NCI-H774 (cell line): ENCODE measurements at places on chromosomes 5 and 9.
A peak's percentile ranks its signal among the peaks of the same experiment; 100 is the strongest.

- DNase-seq, result no peak
These were observed 19.8 kb upstream of the ZNF354A start for GRCh38 chr5:178750230-178750629.

GRCh38 chr9:21524099-21524830 lies 42.2 kb upstream of the IFNE start:
- DNase-seq, result no peak

DNA sequence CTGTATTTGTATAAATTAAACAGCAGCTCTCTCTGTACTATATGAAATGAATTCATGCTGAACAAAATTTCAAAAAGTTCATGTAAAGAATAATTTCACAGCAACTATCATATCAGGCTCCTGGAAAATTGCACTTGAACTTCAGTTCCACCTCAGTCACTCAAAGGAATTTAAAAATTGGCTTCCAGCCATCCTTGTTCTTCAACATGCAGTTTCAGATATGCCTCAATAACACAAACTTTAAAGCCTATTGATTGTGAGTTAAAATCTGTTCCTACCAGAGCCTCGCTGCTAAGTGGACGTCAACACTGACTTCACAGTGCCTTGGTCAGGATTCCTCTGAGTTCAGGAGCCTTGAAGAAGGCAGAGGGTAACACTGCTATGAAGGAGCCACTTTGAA lies 418.7 kb upstream of the WWC1 start:
- DNase-seq, result no peak

GRCh38 chr5:151146061-151146460 lies 11.5 kb downstream of the ANXA6 start:
- no peak for DNase-seq

GRCh38 chr5:116542619-116543018 lies 32.0 kb downstream of the SEMA6A start:
- DNase-seq, result no peak

DNA sequence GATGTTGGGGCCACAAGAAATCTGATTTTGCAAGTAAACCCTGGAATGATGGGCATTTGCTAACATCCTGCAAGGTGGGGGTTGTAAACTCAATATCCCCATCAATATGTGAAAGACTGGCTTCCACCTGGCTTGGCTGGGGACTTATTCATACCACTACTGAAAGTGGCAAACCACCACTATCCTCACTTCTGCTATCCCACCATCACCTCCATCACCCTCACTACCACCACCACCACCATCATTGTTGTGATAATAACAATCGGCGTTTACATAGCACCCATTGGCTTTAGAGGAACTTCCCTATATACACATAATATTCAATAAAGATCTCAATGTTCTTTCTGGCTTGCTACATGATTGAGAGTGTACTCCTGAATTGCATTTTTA lies 224.7 kb upstream of the DAP start:
- DNase-seq, result no peak

DNA sequence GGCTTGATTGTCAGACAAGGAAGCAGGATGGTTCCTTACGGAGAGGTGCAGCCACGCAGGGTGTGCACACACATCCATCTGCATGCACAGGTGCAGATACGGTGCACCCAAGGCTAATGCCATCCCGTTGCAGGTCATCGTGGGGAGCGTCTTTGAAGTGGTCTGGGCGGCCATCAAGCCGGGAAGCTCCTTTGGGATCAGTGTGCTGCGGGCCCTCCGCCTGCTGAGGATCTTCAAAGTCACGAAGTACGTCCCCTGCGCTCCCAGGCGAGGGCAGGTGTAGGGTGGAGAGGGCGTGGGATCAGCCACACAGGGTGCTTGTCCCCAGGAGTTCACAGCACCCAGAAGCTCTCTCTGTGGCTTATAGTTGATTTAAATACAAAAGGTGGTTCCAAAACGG lies 106.4 kb downstream of the CACNA1B start:
- no peak for DNase-seq

- no peak for DNase-seq
These were observed 3.9 kb downstream of the MVB12B start for GRCh38 chr9:126330536-126330935.

GRCh38 chr5:149141224-149141956 lies at the start of gene ABLIM3:
TSS of gene ABLIM3 (plus strand) at chr5:149141493. CDS start at chr5:149142096, 603 bp downstream.
- DNase-seq, result peak; percentile 29

GRCh38 chr5:89268460-89268859 lies 385.5 kb upstream of the MEF2C start:
- no peak for DNase-seq

- no peak for DNase-seq
These were observed 228.1 kb downstream of the NFIB start for GRCh38 chr9:14085810-14086209.

GRCh38 chr9:95027914-95028852 lies 289.3 kb downstream of the FANCC start:
- DNase-seq, result peak; percentile 79

GRCh38 chr9:106966481-106966880 lies 103.5 kb downstream of the ZNF462 start:
- DNase-seq, result no peak

- DNase-seq, result peak; percentile 49
These were observed 69.4 kb upstream of the MEF2C start for GRCh38 chr5:88952344-88952743.

- DNase-seq, result peak; percentile 73
These were observed 40.6 kb downstream of the CAST start for GRCh38 chr5:96702503-96703383.

DNA sequence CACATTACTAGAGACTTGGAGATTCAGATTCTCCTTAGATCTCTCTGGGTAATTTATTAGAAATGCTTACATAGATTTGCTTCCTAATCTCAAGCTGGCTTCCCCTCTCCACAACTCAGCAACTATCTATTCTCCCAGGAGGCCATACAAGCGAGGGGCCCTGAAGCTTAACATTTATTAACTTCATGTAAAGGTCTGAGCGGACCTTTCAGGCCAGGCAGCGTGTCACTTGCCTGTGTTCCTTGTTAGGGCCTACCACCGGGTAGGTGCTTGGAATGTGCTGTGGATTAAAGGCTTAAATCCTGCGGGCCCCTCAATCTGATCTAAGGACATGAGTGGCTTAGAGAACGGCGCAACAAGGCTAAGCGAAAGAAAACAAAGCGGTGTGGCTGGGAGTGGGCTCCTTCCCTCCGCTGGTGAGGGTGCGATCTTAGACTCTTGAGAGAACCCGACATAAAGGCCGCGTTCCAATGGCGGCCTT lies 712 bp upstream of the HSPA4 start:
- DNase-seq, result no peak

DNA sequence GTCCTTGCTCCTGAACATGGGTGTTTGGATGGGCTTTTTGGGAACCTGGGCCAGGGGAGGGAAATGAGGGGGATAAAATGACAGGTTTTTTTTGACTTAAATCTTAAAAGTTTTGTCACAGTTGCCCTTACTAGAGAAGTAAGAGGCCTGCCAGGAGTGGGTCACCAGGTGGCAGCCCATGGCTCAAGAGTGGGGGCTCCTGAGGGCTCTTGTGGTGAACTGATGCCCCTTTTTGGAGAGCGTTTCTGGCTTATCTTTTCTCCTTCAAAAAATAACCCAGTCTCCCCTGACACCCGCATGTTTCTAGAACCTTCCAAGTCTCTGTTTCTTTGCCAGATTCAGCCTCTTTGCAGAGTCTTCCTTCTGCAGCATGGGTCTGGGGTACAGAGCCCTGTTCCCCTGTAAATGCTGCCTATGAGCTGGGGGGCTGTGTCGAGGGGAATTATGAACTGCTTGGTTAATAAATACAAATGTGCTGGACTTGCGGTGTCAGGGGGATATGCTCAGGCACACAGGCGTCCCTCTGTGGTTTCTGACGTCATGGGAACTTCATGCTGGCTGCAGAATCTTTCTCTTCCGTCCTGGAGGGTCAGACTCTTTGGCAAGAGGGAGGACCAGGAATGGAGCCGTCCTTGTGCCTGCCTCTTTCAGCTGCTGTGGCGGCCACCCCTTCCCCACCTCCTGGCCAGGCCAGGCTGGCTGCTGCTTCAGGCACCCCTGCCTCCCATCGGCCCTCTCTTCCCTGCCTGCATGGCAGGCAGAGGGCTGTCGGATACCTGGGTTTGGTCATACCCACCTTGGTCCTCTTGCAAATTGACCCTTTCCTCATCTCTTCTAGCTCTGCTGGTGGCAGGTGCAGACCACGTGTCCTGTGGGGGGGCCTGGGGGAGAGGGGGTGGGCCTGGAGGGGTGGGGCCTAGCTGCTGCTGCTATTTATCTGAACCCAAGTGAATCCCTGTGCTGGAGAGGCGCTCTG lies 30.1 kb downstream of the PTPA start:
- no peak for DNase-seq

DNA sequence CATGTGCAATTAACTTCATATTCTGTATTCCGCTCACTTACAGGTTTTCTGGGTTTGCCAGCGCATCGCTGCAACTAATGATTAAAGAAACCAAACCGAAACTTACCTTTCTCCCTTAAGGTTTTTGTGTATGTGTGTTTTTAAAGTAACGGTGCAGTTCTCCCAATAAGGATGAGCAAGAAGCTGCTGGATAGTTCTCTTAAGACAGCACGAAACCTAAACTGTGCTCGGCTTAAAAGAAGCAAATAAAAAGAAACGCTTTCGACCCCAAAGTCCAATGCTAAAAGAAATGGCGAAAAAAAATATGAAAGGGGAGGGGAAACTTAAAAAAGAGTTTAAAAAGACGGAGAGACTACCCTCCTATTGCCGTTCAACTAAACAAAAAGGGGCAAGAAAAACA lies 340 bp downstream of the ELAVL2 start:
- no peak for DNase-seq

DNA sequence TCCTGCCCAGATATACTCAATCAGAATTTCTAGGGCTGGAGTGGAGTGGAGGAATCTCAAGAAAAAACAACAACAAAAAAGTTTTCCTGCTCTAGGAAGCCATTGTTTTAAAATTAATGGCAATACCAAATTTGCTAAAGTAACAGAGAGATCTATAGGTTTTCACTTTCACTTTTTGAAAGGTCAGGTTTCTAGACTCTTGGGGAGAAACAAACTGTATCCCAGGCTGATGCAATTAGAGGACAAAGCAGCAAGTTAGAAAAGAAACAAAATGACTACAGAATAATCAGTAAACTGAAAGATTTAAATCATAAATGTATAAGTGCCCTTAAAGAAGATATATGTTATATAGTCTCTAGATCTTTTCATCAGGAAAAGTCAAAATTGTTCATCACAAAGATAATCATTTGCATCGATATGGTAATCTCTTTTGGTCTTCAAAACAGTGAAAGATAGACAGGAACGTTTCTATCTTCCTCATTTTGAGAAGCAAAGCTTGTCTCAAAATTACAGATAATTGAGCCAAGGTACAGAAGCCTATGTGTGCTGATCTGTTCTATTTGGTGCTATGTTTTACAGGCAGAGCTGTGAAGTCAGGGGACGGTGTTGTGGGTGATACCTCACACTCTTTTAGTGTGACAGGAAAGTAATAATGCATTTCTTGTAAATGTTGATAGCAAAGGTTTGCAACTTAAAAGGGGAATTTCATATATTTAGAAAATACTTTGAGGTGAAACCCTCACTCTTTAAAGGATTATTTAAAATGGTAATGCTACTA lies 1746.6 kb upstream of the C9orf72 start:
- DNase-seq, result no peak

GRCh38 chr9:137097761-137098462 lies 11.1 kb downstream of the MAN1B1 start:
- DNase-seq, result no peak

DNA sequence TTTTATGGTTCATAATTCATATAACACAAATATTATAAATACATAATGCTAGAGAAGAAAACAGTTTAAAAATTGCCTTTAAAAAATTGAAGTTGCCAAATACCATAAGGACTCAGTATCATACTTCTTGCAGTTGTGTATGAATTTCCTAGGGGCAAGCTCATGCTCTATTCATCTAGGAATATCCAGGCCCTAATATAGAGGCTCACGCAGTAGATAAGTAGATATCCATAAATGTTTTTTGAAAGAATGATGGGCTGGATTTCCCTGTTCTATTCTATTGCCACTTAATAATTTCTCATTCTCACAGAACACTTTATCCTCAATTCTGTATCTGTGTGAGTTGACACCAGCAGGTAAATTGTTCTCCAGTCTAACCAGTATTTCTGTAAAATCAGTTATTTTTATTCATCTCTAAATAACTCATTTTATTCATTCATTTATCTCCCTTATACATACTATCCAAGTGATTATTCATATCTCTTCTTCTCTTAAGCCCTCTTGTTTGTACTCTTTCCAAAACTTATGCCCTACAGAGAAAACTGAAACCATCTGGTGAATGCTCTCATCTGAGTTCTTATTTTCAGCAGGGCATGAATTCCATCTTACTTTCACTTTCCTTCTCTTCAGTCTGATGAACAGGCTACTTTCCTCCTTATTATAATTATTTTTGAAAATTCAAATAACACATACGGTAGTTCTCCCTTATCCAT lies 97.1 kb downstream of the SLC44A1 start:
- DNase-seq, result no peak
